Activated CD4-positive, alpha-beta T cell treated with anti-CD3 and anti-CD28 coated beads, Interleukin-2, amount 50 U/mL, for 24 hours (primary cell): ENCODE measurements at places on chromosomes 1 and 21.

DNA sequence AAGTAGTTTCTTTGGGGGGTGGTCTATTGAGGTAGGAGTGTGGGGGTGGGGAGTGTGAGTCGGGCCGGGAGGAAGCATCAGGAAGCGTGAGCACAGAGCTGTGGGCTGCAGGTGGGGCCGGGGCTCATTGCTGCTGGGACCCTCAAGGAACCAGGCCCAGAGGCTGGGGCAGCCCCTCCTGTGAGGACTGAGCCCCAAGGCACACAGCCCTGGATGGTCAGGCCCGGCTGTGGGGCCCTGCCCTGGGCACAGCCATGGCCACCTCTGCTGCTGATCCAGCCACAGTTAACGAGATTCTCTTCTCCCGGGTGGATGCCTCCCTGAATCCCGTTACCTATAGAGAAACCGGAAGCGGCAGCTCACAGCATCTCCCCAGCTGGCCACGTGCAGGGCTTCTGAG is 22.9 kb upstream of the SUMO3 start:
- no peak for DNase-seq

GRCh38 chr21:43355925-43356289 is 71.0 kb downstream of the SIK1 start:
- DNase-seq: no peak

GRCh38 chr1:193183019-193183627 is 3.3 kb downstream of the B3GALT2 start:
- peak; percentile 33 for DNase-seq

- DNase-seq: no peak
Measured at GRCh38 chr1:189349607-189350006, 1128.1 kb downstream of the BRINP3 start.

- DNase-seq: no peak
Measured at GRCh38 chr1:13513895-13514546, at the start of gene LRRC38. Gene LRRC38 (minus strand): TSS chr1:13514003. CDS start chr1:13513593, 410 bp downstream.

DNA sequence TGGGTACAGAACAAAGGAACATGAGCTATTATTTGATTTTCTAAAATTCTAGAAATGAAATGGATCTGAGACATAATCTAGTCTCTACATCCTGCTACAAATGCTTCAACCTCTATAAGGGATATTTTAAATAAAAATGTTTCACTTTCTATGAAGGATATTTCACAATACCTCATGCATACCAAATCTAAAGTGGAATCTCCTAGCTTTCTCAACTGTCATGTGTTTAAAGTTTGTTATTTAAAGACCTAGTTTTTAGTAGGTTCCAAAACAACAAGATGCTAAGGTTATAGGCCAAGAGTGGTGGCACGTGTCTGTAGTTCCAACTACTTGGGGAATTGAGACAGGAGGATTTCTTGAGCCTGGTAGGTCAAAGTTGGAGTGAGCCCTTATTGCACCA is 47.6 kb downstream of the KDM5B start:
- DNase-seq: no peak

DNA sequence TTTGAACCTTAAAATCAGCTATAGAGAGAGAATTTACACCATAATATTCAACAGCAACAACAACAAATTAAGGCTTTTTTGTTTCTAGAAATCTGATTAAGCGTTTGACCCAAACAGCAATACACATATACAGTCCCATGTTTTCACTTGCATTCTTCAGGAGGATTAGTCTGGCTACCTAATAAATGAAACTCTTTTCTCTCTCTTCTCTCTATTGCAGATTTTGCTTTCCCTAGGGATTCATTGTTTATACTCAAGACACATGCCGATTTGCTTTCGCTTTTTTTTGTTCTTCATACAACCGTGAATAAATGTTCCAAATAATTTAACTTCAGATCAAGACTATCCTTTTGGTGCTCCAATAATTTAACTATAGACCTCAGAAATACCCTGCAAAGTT is 162.4 kb upstream of the PTBP2 start:
- no peak for DNase-seq

DNA sequence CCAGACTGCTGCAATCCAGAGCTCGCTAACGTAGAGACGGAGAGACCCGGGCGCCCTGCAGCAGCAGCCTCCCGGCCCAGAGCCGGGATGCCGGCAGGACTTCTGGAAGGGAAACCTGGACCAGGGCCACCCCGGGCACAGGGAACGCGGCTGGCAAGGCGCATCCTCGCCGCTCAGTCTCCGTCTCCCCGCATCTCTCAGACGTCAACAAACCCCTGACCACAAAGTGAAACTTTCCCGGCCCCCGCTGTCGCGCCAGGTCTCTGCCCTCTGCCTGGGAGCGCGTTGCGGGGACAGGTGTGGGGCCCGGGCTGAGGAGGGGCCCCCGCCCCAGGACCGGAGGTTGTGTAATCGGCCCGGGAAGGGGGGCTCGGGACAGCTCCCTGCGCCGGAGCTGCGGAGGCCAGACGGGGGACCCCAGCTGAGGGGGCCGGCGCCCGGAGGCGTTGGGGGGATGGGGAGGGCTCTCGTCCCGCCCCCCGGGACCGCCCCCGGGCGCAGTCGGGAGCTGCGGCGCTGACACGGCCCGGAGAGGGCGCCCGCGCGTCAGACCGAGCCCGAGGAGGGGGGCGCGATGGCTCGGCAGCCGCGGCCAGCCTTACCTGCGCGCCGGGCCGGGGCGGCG is 116.6 kb upstream of the HIVEP3 start:
- DNase-seq: peak; percentile 10
